ENCODE measurements at places on chromosomes 12 and 14.

GRCh38 chr12:103626498-103626897 lies 39.4 kb downstream of the STAB2 start:
- DNase-seq: no peak

- DNase-seq: no peak
Observed at GRCh38 chr12:131674373-131674772, 36.5 kb upstream of the SFSWAP start.

- no peak for DNase-seq
Observed at GRCh38 chr12:90916516-90916915, 38.5 kb downstream of the CCER1 start.

GRCh38 chr14:103868242-103868897 lies 21.0 kb upstream of the PPP1R13B start:
- DNase-seq: no peak

DNA sequence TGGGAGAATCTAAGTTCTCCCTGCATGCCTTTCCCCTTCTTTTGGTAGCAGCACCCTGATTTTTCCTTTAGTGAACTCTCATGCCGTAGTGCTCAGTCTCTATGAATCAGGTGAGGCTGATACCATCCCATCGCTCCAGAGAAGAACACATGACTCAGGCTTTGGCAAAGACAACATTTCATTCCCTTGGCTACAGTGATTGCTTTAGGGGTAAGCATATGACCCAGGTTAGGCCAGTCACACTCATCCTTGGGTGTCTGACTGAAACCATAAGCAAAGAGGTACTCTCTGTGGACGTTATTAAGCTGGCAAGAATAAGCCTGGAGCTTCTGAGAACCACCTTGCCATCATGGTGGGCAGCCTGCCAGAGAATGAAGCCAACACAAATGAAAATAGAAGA lies 141.8 kb downstream of the MYRFL start:
- no peak for DNase-seq

GRCh38 chr12:114834621-114835020 lies 150.6 kb upstream of the TBX3 start:
- DNase-seq: no peak

GRCh38 chr12:115190010-115190770 lies 506.2 kb upstream of the TBX3 start:
- no peak for DNase-seq

GRCh38 chr12:107513636-107514400 lies 171.8 kb upstream of the PWP1 start:
- DNase-seq: no peak

GRCh38 chr14:64728856-64729255 lies 24.6 kb downstream of the PLEKHG3 start:
- no peak for DNase-seq
